ENCODE measurements at places on chromosomes 3 and 15.

DNA sequence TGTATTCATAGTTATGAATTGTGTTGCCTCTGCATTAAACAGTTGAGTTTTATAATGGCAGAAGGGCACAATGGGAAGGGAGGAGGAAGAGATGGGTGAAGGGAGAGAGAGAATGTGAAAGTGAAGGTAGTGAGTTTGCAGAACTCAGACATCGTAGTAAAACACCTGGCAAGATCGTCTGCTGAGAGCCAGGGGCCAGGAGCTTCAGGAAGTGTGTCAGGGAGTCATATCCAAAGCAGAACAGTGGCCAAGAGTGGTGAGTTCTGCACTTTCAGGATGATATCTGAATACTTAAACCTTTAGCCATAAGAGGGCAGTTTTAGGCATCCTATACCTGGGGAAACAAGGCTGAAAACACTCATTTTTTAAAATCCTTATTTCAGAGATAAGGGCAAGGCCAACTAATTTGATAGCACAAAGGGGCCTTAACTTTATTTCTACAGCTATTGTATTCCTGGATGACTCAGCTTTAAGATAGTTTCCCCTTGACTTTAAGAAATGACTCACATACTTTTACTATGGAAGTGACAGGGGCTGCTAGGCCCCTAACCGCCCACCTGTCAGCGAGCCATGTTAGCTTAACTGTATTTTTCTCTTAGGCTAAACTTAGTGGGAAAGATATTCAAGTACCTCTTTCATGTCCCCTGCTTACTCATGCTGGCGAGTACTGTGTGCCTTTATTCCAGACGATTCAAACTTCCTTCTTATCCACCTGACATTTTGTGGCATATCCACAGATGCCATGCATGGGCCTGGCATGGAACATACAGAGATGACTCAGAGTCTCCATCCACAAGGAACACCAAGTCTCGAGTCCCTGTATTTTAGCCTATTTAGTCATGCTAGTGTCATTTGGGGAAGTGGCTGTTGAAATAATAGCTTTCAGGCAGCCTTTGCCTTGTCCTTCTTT, 53.9 kb downstream of the RLBP1 start:
- DNase-seq: no peak

DNA sequence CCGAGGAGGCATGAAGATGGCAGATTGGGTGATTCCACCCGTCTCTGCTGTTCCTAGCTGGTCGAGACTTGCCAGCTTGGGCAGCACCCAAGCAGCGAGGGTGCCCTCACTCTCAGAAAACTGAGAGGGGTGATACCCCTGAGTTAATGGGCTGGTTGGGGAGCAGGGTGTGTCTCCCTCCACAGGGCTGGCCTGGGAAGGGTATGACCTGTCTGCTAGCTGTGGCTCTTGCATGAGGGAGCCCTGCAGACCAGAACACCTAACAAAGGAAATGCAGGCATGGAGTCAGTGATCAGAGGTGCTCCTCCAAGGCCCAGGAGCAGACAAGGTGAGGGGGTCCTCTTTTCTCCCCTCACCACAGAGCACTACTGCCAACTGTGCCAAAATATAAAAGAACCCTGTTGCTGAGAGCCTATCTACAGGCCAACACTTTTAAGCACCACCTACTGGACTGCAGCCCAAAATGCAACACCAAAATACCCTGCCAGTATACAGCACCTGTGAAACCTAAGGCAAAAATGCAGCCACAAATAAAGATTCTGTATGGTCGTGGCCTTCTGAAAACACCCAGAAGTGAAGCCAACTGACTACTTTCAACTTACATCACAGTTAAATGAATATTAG, 35.8 kb upstream of the PPM1L start:
- no peak for DNase-seq

GRCh38 chr3:37992271-37993066, 1.9 kb downstream of the VILL start:
- no peak for DNase-seq

DNA sequence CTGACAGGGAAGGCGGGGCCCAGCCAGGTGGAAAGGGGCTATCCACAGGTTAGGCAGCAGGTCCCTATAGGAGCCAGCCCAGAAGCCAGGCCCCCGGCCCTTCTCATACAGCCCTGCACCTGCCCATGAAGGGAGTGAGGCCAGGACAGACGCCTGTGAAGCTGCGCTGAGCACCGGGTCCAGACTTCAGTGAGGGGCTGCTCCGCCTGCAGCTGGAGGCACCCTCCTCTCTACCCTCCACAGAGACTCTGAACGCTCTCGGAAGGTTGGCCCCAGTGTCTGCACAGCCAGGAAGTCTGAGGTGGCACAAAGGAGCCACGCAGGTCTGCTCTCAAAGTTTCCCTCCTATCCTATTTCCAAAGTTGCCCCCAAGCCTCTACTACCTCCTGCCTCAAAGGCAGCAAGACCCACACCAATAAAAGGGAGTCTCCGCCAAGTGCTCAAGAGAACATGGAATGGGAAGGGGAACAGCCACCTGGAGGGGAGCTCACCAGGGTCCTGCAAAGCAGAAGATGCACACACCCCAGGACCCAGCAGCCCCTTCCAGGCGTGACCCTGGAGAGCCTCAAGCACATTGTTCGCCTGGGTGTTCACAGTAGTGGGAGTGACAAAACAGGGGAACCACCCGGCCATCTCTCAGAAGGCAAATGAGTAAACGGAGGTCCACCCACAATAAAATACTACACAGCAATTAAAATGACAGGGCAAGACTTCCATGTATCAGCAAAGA, 19.5 kb downstream of the XXYLT1 start:
- no peak for DNase-seq

- DNase-seq: no peak
These were observed 495.2 kb downstream of the ROBO2 start for GRCh38 chr3:77535116-77535515.

- peak; percentile 58 for DNase-seq
These were observed 1.9 kb downstream of the KLF13 start for GRCh38 chr15:31328428-31328968.

All from activated T-cell treated with anti-CD3 and anti-CD28 coated beads for 1 hour (primary cell).